ENCODE measurements at places on chromosomes 4 and X.

DNA sequence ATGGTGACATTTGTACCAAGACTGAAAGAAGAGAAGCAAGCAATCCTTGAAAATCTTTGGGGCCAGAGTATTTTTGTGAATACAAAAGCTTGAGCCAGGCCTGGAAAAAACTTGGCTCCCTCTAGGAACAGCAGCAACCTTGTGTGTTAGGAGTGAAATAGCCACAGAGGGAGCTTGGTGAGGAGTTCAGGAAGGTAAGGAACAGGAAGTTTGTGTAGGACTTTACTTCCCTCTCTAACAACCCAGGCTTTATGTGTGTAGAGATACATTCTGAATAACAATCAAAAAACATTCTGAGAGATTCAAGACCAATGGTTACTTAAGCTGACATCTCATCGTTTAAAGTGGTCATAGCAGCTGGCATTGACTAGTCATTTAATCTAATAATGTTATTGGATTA, 668.5 kb downstream of the PCDH18 start:
- DNase-seq: no peak

- no peak for DNase-seq
Observed at GRCh38 chrX:31932769-31933168, 860.9 kb upstream of the FTHL17 start.

DNA sequence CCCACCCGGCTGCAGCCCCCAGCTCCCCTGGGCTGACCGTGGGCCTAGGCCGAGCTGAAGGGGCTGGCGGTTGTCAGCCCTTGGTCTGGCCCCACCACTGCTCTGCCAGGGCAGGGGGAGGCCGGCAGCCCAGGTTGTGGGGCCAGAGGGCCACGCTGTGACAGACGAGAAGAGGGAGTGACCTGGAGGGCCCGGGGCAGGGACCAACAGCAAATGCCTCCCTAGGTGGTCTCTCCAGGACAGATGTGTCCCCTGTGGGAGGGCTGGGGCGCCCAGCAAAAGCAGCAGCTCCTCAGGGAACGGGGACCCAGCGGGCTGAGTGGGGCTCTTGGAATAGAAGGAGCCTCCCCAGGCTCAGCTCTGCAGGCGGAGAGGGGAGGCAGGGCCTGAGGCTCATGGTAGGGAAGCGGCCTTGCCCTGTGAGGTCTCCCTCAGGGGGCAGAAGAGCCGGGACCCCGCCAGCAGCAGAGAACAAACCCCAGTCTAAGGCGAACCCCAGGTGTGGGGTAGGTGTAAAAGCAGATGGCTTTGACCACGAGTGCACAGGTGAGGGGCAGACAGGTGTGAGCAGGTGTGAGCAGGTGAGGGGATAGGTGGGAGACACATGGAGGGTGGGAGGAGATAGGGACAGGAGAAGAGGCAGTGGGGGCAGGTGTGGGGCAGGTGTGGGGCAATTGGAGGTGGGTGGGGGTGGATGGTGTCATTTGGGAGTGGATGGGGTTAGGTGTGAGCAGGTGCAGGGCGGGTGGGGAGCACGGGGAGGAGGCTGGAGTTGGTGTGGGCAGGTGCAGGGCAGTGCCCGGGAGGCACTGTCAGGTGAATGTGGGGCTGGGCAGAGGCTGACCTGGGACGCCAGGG, 34.1 kb upstream of the SPON2 start:
- DNase-seq: no peak

GRCh38 chrX:132216283-132216682, 3.0 kb downstream of the RAP2C start:
- no peak for DNase-seq

DNA sequence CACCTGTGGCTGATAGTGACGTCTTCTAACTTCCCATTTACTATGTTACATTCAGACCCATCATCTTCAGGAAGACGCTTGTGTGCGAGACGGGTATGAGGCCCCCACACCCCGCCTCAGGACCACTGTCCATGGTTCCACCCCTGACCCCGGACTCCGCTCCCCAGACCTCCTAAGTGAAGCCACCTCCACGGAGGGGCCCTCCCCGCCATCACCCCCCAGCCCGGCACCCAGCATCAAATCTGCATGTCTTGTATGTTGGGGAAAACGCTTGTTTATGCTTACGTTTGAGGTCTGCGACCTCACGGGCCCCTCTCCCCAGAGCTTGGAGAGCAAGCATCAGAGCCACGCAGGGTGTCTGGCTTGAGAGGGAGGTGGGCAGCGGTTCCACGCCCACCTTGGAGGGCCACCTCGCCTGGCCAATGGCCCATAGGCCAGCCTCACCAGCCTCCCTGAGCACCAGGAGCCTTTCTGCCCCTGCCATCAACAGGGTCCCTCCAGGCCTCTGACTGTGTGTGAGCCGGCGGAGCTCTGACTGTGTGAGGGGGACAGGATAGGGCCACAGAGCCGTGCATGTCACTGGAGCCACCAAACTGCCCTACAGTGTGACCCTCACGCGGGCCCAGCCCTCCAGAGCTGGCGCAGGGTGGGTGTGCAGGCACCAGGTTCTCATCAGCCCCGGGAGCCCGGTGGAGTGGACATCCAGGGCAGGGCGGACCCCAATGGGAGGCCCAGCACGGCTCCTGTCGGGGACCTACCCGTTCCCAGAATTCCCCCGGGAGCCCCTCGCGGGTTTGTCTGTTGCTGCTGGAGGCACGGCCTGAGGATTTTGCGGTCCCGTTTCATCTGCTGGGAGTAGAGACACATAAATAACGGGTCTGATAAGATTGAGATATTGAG, 88.4 kb upstream of the NKX1-1 start:
- no peak for DNase-seq

- DNase-seq: no peak
Observed at GRCh38 chrX:39857780-39858179, 240.0 kb downstream of the BCOR start.

GRCh38 chr4:53705151-53705764, 114.0 kb upstream of the LNX1 start:
- no peak for DNase-seq

- DNase-seq: no peak
Observed at GRCh38 chrX:38379088-38379487, 26.7 kb downstream of the OTC start.

- no peak for DNase-seq
Observed at GRCh38 chrX:103441878-103442535, 65.7 kb downstream of the BEX3 start.

GRCh38 chr4:118799231-118799942, 36.5 kb downstream of the SEC24D start:
- no peak for DNase-seq

- no peak for DNase-seq
Observed at GRCh38 chrX:118865231-118865630, 41.6 kb downstream of the ZCCHC12 start.

DNA sequence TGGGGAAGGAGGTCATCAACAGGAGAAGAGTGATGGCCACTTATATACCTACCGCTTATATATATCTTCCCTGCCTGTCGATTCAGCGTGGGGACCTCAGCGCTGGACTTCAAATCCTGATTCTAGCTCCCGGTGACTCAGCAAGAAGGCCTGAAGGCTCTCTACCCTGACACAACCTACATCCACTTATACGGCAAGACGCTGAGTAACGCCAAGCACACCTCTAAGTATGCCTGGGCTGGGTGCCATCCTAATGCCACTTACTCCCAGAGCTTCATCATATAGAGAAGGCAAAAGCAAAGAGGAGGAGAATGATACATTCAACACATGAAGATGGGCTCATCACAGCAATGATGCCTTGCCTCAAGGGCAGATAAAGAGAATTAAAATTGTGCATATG, 198.3 kb downstream of the CHIC2 start:
- DNase-seq: no peak

- no peak for DNase-seq
Observed at GRCh38 chr4:123631786-123632692, 235.4 kb downstream of the SPRY1 start.

- no peak for DNase-seq
Observed at GRCh38 chr4:139470997-139471665, 17.2 kb downstream of the RAB33B start.

- peak; percentile 24 for DNase-seq
Observed at GRCh38 chrX:56728752-56729151, 291 bp upstream of the NBDY start.

DNA sequence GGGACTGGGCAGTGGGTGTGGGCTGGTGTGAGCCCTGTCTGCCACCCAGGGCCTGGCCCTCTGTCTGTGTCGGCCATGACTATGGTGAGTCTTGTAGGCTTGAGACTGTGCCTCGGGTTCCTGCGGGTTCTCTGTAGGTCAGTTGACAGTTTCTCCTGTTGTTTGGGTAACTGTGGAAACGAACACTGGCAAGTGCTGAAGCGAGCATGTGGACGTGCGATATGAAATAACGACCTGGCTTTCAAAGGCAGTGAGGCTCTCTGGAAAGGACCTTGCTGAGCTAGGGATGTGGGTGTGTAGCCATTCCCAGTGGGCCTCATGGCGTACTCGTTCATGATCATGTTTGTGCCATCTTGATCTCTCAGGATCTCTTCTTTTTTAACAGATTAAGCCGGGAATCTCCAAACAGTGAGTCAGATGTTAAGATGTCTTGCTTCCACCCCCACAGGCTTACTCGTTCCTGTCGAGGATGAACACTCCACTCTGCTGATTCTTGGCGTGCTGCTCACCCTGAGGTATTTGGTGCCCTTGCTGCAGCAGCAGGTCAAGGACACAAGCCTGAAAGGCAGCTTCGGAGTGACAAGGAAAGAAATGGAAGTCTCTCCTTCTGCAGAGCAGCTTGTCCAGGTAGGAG, 41.3 kb downstream of the HTT start:
- DNase-seq: no peak

DNA sequence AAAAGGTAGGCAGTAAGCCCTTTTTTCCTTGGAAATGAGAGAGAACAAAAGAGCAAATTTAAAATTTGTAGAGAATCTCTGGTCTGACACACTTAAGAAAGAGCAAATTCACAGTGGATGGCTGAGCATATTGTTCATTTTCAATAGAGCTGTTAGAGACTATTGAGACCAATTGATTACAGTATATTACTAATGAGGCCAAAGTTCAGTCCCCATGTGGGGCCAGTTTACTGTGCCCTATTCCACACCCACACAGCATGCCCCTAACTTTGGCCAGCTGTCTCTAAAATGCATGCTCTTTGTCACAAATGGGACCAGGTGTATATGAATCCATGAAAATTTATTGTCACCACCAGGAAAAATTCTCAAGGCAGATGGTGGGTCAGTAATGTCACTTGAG, 470.5 kb downstream of the PCDH7 start:
- DNase-seq: no peak

- DNase-seq: no peak
Observed at GRCh38 chr4:33959519-33959918, 2284.8 kb downstream of the ARAP2 start.

GRCh38 chr4:54657551-54658251, at the start of gene KIT:
TSS of gene KIT (plus strand) at chr4:54657957. CDS start at chr4:54658015, 58 bp downstream.
- DNase-seq: peak; percentile 78

DNA sequence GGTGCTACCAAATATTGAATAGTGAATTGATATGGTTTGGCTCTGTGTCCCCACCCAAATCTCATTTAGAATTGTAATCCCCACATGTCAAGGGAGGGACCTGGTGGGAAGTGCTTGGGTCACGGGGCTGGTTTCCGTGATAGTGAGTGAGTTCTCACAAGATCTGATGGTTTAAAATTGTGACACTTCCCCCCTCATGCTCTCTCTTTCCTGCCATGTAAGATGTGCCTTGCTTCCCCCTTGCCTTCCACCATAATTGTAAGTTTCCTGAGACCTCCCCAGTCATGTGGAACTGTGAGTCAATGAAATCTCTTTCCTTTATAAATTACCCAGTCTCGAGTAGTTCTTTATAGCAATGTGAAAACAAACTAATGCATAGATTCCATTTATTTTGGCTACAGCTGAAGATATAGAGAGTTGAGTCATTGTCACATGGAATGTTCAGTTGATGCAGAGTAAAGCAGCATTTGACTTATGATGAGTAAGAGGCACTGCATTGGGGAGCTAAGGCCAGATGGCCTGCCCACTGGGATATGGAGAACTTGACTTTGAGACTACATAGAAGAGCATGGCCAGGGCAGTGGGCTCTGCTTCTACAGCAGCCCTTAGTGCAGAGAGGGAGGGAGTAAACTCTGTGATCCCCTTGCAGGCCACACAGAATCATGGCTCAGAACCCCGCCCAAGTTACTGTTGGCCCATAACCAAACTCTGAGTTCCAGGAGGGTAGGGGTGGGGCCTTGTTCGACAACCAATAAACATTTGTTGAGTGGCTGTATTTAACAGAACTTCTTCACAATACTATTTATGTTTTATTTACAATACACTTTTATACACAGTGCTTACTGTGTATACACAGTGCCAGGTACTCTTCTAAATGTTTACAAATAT, 34.2 kb downstream of the RAI2 start:
- no peak for DNase-seq

DNA sequence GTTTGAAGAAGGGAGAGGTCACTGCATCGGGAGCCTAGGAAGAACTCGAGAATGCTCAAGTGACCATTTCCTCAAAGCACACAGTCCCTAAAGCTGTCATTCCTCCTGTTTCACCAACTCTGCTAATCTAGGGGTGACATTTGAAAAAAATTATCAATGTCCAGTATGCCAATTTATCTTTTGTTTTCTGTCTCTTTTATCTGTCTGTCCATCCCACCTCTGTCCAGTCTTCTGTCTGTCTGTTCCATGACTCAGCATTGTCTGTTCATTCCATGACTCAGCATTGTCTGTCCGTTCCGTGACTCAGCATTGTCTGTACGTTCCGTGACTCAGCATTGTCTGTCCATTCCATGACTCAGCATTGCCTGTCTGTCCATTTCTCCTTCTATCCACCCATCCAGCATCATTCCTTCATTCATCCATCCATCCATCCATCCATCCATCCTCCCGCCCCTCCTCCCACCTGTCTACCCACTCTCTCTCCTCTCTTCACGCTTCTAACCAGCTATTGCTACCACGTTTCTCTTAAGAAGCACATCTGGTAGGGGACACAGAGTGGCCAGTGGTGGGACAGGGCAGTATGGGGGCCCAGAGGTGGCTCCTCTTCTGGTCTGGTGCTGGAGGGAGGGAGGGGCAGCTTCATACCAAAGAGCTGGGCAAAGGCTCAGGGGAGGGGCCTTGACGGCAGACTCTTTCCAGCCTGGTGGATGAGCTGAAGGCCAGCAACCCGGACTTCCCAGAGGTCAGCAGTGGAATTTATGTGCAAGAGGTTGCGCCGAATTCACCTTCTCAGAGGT, 34.1 kb downstream of the HTRA3 start:
- DNase-seq: peak; percentile 16

DNA sequence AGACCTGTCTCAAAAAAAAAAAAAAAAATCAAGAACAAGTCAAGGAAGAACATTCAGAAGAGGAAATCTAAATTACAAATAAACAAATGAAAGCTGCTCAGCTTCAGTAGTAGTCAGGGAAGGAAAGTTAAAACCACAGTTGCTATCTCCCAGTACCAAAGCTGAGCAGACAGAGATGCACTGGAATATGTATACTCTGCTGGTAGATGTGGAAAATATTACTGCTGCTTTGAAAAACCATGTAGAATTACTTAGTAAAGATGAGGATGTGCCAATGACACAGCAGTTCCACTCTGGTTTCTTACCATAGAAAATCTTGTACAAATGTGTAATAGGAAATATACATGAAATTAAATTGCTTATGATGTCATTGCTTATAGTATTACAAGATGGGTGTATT, 25.1 kb upstream of the PRKX start:
- no peak for DNase-seq

DNA sequence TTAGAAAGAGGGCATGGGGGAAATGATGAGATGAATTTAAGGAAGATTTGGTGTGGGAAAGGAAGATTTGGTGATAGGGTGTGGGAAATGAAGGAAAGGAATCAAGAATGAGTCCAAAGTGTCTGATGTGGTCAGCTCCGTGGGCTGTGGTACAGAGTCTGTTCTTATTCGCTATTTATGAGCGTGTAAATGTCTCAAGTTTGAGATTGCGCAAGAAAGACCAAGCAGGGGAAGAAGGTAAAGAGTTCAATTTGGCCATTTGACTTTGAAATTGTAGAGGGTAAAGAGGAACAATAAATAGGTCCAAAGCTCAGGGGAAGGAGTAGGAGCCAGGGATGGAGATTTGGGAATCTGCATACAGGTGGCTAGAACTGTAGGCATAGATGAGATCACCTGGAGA, 11.3 kb upstream of the SMS start:
- no peak for DNase-seq

Measured in left hindlimb (tissue), 1 donor.